ENCODE measurements at places on chromosomes 16 and 17.
A peak's percentile ranks its signal among the peaks of the same experiment; 100 is the strongest.

DNA sequence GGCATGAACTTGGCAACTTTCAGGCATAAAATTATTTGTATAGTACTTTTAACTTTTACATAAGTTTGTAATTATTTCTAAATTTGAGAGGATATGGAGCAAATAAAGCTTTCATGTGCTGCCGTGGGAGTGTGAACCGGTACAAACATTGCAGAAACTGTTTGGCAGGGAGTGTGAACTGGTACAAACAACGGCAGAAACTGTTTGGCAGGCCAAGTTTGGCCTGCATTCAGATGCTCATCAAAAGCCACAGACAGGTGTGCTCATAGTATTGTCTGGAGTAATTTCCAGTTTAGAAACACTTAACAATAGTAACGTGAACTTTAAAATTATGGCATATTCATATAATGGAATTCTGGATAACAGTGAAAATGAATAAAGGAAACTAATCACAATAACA, 73.8 kb upstream of the ATP2A3 start:
- no peak for DNase-seq

DNA sequence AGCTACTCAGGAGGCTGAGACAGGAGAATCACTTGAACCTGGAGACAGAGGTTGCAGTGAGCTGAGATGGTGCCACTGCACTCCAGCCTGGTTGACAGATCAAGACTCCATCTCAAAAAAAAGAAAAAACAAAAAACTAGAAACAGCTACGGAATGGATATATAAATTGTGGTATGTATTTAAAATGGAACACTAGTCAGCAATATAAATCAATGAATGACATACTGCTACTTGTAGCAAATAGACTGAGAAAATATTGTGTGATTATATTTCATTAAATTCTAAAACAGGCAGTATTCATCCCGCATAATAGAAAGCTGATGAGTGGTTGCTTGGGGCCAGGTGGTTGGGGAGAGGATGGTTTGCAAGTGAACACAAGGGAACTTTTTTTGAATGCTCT, 261.7 kb downstream of the BCAS3 start:
- DNase-seq = no peak

GRCh38 chr17:27776882-27777624, 23.3 kb downstream of the NOS2 start:
- DNase-seq = no peak

DNA sequence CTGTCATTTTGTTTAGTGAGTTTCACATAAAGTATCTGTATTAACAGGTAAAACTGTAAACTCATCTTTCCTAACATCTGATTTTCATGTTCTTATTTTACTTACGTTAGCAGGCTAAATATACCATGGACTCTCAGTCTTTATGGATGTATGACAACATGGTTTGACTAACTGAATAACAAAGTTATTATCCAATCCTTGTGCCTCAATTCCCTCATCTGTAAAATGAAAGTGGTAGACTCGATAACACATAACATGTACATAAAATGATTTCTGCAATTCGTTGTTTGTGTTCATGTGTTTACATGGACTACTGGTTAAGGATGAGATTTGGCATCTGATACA, 9.5 kb upstream of the PCTP start:
- no peak for DNase-seq

DNA sequence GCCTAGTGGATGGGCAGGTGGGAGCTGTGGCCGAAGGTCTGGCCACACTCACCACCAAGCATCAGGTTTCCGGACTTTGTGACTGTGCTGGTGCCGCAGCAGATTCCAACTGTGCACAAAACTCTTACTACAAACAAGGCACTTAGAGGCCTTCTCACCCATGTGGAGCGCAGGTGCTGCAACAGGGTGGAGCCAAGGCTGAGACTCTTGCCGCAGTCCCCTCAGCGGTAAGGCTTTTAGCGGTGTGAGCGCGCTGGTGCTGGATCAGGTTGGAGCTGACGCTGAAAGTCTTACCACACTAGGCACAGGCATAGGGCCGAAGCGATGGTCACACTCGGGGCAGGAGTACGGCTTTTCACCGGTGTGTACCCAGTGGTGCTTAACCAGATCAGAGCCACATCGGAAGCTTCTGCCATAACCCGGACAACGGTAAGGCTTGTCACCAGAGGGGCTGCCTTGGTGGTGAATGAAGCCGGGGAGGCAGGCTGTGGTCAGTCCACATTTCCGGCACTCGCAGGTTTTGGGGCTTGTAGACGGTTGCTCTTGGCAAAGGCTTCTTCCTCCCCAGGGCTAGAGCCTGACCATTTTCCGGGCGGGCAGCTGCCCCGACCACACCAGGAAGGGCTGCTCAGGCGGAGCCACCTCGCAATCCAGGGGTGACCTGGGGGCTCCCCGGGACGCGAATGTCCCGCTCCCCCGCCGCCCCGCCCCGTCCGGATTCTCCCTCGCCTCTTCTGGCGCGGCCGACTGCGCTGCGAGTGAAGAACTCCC, 1.0 kb upstream of the ARMC5 start:
- no peak for DNase-seq

DNA sequence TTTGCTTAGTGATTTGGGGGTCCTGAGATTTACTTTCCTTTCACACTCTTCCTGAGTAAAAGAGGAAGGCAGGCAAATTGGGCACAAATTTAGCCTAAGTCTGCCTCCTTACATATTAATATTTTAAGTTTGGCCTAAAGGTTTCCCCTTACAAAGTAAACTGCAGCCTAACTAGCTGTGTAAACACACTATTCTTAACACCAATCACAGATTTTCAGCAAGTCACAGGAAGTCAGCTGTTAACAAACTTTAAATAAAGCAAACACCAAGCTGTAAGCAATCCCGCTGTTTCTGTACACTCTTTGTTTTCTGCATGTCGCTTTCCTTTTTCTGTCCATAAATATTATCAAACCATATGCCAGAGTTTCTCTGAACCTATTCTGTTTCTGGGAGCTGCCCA, 45.1 kb upstream of the ABCC11 start:
- no peak for DNase-seq

- peak; percentile 73 for DNase-seq
Observed at GRCh38 chr16:749010-749409, 8.2 kb upstream of the CIAO3 start.

DNA sequence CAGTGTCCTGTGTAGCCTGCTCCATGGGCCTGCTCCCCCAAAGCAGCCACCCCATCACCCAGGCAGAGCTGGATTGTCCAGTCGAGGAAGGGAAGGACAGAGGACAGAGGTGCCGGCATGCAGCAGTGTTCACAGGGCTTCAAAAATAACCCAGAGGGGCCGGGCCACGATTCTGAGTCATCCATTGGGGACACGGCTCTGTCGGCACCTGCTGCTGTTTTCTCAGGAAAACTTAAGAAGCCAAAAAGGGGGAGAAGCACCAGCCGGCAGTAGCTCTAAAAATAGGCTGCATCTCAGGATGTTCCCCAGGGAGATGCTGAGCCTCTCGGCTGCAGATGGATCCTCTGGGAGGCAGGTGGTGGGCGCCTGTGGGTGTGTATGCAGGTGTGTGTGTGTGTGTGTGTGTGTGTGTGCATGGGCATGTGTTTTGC, 1.6 kb downstream of the CA7 start:
- DNase-seq = no peak

- no peak for DNase-seq
Observed at GRCh38 chr17:78595135-78595810, 18.1 kb upstream of the DNAH17 start.

- DNase-seq = peak; percentile 85
Observed at GRCh38 chr17:66508896-66509844, 206.8 kb downstream of the PRKCA start.

- DNase-seq = peak; percentile 58
Observed at GRCh38 chr17:16273499-16273898, 56.5 kb downstream of the PIGL start.

DNA sequence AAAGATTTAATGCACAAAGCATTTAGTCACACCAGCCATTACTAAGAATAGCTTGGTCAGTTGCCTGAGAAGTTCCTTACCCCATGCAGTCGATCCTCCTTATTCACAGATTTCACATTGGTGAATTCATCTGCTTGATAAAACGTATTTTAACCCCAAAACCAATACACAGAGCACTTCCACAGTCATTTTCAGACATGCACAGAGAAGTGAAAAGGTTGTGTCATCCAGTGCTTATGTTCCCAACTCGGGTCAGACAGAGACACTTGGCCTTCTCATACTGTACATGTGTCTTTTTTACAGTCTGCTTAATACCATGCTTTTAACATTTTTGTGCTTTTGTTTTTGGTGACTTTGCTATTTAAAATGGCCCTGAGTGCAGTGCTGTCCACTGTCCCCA, 219.7 kb downstream of the SPECC1 start:
- no peak for DNase-seq

- DNase-seq = no peak
Observed at GRCh38 chr16:59487067-59487466, 753.0 kb upstream of the GOT2 start.

- DNase-seq = no peak
Observed at GRCh38 chr16:71501547-71501946, 12.4 kb upstream of the ZNF19 start.

GRCh38 chr17:81825841-81826466, 7.1 kb downstream of the MCRIP1 start:
- DNase-seq = no peak

- peak; percentile 24 for DNase-seq
Observed at GRCh38 chr17:37220607-37220953, 155.2 kb upstream of the C17orf78 start.

DNA sequence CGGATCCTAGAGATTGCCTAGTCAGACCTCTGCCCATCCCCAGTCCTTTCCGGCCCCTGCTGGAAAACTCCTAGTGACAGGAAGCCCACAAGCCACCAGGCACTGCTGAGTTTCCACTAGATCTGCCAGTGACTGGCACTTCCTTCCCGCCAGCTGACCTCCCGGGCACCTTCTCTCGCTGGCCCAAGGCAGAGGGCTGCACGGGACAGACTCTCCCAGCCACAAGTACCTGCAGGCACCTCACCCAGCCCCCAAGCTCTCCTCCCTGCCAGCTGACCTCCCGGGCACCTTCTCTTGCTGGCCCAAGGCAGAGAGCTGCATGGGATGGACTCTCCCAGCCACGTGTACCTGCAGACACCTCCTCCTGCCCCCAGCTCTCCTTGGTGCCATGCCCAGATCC, 66.3 kb upstream of the DOC2B start:
- DNase-seq = no peak

DNA sequence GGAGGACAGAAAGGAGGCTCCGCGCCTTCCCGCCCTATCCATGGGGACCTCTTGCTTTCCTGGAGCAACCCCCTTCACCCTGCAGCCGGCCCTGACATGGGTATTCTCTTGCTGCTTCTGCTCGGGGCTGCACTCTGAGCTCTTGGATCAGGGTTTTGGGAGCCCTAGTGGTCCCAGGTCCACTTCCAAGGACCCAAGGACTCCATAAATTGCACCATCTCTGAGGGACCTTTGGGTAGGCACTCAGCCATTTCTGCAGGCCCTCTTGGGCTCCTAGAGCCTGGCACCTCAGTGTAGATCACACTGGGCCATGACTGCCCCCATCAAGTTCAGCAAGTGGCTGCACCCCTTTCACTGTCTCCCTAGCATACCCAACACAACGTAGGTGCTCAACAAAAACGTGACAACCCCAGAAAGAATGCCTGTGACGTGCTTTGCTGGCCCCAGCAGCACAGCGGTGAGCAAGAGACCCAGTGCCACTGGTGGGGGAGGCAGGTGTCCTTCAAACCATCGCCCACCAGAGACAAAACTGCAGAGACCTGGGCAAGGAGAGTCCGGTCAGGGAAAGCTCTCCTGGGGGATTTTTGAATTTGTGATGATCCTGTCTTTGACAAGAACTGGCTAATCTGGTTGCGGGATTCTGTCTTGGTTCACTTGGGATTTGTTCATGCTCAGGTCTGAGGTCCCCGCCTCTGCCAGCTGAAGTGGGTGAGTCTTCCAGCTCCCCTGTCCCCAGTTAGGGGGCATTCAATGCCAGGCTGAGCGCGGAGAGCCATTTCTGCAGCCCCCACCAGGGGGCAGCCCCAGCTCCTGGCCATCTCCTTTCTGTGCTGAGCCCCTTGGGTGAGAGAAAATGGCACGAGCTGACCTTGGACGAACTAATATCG, 2.5 kb upstream of the RAB11FIP4 start:
- peak; percentile 14 for DNase-seq

DNA sequence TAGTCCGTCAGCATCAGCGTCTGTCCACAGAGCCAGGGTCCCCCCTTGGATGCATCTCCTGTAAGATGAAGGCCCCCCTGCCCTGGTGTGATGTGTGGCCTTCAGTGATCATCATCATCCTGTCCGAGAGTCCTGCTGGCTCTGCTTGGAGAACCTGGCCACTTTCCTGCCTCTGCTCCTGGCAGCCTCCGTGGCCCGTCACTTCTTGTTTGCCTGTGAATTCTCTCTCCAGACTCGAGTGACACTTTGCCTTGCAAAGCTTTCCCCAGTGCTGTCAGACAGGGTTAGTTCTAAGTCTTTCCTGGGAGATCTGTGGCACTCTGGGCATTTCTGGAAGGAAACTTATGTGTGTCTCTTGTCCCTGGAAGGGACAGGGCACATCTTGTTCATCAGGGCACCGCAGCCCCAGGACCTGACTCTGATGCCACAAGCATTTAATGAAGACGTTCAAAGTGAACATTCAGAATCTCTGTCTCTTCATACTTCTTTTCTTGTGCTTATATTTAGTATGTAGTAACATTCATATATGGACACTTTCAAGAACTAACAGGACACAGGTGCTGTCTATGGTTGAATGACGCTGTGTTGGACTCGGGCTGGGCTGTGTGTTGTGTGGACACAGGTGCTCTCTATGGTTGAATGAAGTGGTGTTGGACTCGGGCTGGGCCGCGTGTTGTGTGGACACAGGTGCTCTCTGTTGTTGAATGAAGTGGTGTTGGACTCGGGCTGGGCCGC, 68.5 kb downstream of the RPTOR start:
- no peak for DNase-seq

- peak; percentile 94 for DNase-seq
Observed at GRCh38 chr16:24993722-24994686, 21.2 kb downstream of the ARHGAP17 start.

- no peak for DNase-seq
Observed at GRCh38 chr17:51846566-51846965, 311.9 kb downstream of the CA10 start.

- no peak for DNase-seq
Observed at GRCh38 chr17:71757156-71757555, 363.7 kb upstream of the SOX9 start.

DNA sequence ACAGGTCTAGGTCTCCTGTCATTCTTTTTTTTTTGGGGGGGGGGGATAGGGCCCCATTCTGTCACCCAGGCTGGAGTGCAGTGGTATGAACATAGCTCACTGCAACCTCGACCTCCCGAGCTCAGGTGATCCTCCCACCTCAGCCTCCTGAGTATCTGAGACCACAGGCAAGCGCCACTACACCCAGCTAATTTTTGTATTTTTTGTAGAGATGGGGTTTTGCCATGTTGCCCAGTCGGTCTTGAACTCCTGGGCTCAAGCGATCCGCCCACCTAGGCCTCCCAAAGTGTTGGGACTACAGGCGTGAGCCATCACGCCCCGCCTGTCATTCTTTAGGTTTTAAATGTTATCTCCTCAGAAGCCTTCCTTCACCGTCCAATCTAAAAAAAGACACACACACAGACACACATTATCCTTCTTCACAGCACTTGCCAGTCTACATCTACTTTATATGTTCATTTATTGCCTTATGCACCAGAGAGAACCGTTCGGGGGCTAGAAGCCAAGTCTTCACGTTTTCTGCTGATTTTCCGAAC, 694 bp downstream of the MRPL27 start:
- DNase-seq = no peak
